Fibroblast of skin of right biceps (primary cell): ENCODE measurements at places on chromosomes 7 and 10.

GRCh38 chr7:141754939-141755338 is 9.0 kb upstream of the TAS2R3 start:
- peak; percentile 5 for DNase-seq

DNA sequence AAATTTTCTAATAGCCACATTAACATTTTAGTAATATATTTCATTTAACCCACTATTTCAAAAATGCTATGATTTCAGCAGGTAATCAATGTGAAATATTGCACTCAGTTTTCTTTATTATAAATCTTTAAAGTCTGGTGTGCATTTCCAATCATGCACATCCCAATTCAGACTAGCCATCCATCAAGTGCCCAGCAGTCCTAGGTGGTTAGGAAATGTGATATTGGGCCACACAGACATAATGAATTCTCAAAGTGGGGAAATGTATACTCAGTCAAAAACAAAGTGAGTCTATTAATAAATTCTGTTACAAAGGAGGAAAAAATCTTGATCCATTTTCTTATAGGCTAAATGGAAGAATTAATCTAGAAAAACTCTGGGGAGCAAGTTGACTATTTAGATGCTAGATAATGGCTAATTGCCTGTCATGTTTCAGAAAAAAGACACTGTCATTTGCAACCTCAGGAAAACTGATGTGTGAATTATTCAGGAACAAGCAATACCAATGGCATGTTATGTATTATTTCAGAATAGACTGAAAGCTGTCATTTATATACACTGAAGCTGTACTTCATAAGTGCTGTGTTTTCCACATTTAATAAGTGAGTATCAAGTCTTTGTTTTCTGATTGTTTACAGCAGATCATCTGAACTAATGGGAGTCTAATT is 629.1 kb upstream of the ADARB2 start:
- DNase-seq = no peak

- DNase-seq = no peak
Measured at GRCh38 chr7:42214060-42214679, 22.8 kb downstream of the GLI3 start.

DNA sequence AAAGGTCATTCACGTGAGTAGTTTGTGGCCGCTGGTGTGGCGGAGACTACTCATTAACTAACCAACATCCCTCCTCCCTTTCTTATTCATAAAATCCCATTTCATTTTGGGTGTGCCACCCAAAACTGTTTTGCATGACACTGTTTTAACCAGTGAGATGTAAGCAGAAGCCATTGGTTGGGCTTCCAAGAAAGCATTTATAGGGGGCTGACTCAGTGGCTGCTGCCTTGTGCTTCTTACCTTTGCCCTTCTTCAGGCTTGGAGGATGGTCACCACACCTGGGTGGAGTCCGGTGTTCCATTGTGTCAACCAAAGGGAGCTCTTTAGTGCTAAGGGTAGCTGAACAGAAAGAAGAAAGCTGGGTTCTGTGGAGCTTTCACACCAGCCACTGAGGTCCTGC is 37.2 kb upstream of the EPC1 start:
- DNase-seq = no peak

DNA sequence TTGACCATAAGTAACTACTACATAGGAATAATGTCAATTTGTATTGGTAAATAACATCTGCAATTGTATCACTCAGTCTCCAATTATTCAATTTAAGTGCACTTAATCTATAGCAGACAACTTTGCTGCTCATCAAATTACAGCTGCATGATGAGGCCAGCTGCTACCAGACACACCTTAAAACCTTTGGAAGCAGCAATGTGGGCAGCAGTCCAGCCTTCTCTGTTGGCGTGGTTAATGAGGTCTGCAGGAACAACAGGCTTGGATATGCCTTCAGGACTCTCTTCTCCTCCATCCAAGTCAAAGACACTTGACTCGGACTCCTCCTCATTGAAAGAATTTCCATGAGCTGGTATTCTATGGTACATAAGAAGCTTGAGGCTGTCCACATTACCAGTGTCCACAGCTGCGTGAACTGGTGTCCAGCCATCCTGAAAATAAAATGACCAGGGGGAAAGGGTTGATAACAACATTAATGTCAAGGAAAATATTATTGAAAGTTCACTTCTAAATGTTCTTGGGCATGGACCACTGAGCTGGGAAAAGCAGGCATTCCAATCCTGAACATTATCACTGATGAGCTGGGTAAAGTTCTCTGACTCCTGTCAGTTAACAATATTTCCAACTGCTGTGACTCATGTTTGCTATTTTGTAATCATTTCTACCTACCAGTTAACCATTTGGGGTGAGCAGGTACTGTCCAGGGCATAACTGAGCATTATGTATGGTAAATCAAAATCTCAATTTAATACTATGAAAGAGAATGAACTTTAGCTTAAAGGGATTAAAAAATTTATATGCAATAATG is 95.7 kb downstream of the CTTNBP2 start:
- no peak for DNase-seq

GRCh38 chr7:150446288-150446938 is 4.0 kb upstream of the GIMAP8 start:
- DNase-seq = no peak
